GM19239 (cell line): ENCODE measurements at places on chromosomes 12 and 14.
A peak's percentile ranks its signal among the peaks of the same experiment; 100 is the strongest.

GRCh38 chr12:51548241-51548640 is 42.8 kb upstream of the SCN8A start:
- DNase-seq: no peak

DNA sequence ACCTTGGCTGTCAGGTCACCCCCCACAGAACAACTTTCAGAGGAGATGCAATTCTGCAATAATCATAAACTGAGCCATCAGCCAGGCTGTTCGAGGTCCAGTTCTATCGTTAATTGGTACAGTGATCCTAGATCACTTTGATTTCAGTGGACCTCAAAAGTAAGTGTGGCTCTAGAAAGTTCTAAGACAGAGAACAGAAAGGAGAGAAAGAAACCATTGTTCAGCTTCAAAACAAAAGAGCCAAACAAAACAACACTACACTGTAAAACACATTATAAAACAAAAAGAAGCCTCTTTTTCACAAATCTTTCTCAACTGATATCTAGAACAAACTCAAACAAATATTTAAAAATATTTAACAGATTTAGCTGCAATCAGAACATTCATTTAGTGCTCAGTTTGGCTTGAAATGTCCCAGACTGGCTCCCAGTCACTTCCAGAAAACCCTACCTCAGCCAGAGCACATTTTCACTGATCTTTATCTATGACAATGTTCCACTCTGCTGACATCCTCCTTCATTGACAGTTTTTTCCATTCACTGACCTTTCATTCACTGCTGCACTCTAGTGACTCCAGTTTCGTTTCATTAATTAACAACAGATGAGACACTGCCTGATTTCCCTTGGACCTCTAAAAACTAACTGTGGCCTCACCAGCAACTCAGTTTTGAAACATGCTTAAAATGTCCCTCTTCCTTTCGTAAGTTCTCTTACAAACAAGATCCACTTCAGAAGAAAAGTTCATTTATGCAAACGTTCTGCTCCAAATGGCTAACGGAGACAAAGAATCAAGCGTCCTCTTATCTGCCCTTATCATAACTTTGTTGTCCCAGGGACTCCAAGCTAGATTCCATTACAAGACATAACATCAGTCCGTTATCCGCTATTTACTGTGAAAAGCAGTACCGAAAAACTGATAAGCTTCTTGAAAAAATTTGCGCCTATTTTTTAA is 56.8 kb downstream of the DUSP16 start:
- peak; percentile 54 for DNase-seq

DNA sequence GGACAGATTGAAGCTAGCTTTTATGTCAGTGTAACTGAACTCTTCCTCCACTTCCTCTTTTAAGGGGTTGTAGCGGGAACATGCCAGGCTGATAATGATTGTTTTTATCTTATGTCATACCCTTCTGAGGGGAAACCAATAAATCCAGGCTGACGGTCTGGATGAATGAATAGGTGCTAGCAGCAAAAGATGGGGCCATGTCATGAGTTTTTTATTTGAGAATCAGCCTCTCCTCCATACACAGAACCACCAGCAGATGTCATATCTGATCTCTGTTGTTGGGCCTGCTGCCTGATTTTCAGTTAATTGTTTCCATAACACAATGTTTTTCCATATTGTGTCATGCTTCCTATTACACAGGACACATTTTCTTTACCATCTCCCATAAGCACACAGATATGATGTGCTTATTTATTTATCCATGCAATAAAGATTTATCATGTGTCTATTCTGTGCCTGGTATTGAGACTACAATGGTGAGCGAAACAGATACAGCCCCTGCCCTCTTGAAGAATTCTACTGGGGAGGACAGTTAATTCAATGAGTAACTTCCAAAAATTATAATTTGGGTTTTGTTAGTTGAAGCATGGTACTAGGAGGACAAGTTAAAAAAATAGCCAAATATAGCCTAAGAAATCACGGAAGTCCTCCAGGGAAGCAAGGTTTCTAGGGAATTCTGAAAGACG is 33.6 kb upstream of the CRY1 start:
- DNase-seq: no peak

- no peak for DNase-seq
Observed at GRCh38 chr12:113755098-113755497, 211.0 kb downstream of the RBM19 start.

DNA sequence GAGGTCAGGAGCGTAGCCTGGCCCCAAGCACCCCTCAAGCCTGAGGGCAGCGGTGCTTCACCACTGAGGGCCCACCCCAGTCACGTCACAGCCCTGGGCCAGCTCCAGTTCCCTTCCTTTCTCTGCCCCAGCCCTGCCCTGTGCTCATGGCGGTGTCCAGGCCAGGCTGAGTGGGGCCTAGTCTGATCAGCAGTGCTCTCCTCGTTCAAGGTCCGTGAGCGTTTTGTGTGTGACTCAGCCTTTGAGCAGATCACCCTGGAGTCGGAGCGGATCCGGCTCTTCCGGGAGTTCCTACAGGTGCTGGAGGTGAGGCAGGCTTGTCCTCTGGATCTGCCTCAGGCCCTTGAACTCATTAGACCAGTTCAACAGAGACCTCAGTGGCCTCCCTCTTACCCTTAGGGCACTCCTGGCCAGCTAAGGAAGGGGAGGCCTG is 19.0 kb downstream of the PRPF40B start:
- no peak for DNase-seq

- DNase-seq: peak; percentile 24
Observed at GRCh38 chr12:9948606-9949296, 16.6 kb upstream of the CLEC2A start.

DNA sequence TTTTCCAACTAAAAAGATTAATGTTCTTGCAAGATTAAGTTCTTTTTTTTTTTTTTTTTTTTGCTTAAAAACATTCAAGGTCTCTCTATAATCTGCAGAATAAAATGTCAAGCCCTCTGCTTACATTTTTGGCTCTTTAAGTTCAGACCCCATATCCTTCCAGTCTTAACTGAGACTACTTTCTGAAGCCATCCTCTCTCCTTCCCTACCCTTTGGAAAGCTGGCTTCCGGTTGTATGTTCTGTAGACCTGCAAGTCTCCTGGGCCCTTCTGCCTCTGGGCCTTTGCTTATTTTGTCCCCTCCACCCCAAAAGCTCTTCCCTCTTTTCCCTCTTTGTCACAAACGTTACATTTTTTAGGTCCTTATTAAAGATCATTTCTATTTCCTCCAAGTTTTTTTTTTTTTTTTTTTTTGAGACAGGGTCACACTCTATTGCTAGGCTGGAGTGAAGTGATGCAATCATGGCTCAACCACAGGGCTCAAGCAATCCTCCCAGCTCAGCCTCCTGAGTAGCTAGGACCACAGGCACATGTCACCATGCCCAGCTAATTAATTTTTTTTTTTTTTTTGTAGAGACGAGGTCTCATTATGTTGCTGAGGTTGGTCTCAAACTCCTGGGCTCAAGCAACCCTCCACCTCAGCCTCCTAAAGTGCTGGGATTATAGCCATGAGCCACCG is 46.5 kb downstream of the PTPRB start:
- DNase-seq: no peak

DNA sequence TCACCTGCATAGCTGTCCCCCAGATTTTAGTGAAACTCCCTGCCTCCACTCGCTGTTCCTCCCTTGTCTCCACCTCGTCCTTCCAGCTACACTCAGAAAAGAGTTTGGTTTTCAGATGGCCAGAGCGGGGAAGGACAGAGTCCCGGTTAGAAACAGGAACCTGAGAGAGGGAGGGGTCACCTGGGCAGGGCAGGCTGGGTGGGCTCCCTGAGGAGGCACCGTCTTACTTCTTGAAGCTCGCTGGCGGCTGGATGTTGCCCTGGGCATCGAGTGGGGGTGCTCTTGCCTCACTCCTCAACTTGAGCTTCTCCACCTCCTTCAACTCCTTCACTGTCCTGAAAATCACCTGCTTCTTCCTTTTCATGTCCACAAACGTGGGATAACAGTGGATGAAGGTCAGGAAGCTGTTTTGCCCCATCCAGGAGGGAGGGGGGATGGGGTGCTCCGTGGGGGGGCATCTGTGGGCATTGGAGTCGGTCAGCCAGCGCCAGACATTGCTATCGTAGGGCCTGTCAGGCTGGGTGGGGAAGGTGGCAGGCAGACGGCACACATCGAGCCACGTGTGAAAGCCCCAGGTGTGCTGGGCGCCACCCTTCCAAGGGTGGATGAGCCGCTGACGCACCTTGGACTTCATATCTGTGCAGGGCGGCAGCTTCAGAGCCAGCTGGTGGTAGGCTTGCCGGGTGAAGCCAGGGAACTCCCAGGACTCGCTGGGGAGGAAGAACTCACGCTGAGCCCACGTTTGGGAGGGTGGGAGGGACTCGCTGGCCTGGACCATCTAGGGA is 2.0 kb downstream of the TEX52 start:
- DNase-seq: no peak

- no peak for DNase-seq
Observed at GRCh38 chr12:19105463-19105862, 24.1 kb upstream of the PLEKHA5 start.

DNA sequence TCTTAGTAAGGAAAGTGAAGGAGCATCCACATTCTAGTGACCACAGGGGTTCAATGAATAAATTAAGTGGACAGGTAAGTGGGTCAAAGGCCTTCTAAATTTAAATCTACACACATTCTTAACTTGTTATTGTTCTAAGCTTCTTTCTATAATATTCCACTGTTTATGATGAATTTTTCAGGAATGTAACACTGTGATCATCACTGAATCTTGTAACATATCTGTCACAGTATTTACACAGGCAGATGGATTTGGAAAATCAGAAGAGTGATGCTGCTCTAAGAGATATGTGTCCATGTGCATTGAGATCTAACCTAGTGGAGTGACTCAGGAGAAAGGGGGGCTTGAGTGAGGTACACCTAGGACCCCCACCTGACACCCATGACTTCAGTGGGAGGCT is 115.4 kb upstream of the OVCH1 start:
- DNase-seq: no peak

DNA sequence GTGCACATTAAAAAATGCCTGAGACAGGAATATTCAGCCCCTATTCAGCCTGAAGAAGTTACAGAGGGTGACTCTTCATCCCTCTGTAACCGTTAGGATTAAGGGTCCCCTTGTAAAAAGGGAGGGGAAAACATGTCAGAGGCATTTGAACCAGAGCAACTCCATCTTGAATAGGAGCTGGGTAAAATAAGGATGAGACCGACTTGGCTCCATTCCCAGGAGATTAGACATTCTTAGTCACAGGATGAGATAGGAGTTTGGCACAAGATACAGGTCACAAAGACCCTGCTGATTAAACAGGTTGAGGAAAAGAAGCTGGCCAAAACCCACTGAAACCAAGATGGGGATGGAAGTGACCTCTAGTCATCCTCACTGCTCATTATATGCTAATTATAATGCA is 19.9 kb upstream of the MDM1 start:
- no peak for DNase-seq

DNA sequence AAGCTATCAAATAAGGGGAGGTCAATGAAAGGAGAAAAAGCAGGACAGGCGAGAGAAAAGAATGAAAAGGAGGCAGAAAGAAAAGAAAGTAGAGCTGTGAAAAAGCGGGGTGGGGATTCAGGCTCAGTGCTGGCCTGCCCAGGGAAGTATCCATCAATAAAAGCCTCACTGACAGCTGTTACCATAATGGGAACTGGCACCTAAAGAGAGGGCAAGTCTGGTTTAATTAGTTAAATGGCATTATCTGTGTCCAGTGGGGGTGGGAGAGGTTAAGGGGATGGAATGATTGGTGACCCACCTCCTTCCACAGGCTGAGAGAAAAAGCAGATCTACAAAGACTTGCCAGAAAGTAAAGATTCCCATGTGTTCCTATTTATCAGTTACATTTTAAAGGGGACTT is 7.4 kb downstream of the SALL2 start:
- no peak for DNase-seq

DNA sequence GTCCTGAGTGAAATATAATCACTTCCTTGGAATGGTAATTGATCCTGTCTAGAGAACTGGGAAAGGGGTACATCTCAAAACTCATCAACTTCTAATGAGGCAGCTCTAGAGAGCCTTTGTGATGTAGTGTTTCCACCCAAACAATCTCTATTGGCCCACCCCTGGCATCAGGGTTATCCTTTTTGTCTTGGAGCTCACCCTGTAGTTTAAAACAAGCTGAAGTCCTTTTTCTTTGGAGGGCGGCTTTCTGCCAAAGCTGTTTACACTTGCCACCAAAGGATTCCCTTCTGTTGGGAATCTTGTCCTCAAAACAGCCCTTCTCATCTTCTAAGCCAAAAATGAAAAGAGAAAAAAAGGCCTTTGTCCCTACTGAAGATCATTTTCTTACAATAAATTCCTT is 60.6 kb upstream of the GTF2A1 start:
- DNase-seq: no peak

DNA sequence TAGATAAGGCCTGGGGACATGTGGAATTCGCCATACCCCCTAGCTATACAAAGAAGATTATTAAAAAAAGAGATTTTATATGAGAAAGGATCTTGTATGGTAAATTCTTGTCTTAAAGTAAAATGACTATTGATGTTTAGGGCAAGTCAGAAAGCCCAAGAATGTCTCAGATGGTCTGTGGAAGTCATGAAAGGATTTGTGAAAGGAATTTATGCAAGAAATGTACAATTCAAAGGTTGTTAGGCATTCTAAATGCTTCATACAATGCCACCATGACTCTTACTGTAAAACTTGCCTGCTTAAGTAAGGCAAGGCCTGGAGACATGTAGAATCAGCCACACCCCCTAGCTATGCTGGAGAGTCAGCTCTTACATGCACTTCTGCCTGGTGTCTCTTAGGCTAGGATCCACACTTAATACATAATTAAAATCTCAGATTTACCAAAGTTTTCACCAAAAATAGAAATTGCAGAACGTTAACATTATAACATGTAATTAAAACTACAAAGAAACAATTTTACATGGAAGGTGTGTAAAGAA is 8.9 kb upstream of the ETNK1 start:
- no peak for DNase-seq

DNA sequence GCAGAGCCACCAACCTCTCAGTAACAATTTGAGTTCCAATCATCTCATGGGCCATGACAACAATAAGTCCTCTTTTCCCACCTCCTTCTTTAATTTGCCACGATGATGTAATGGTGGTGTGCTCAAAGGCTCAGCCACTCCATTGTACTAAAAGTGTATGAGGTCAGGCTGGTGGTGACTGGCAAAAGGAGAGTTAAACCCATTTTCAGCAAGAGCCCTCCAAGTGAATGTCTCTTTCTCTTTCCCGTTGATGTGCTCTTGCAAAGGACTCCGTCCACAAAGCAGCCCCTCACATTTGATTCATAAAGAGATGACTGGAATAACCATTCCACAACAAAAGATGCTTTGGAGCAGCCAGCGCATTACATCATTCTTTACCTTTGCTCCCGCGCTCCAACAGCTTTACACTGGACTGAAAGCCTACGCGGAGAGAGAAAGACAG is 41.6 kb downstream of the DUSP16 start:
- DNase-seq: no peak

GRCh38 chr12:84411031-84411430 is 501.6 kb downstream of the SLC6A15 start:
- no peak for DNase-seq
